Activated T-cell treated with anti-CD3 and anti-CD28 coated beads, Interleukin-2, amount 50 U/mL, for 72 hours (primary cell): ENCODE measurements at places on chromosomes 13 and 19.

- H3K4me1 ChIP-seq, result peaks cover 54% of the 10 kb centered on the region
- no peaks in the 10 kb centered on the region for H3K36me3 ChIP-seq
- H3K4me3 ChIP-seq, result peak overlapping the region; percentile 81
Measured at GRCh38 chr19:14433554-14434501, 722 bp downstream of the PKN1 start.

- H3K27ac ChIP-seq, result no peak overlapping the region
- no peak overlapping the region for H3K4me3 ChIP-seq
- H3K27me3 ChIP-seq, result peaks cover 12% of the 10 kb centered on the region
Measured at GRCh38 chr13:25214491-25215252, 42.6 kb upstream of the AMER2 start.

DNA sequence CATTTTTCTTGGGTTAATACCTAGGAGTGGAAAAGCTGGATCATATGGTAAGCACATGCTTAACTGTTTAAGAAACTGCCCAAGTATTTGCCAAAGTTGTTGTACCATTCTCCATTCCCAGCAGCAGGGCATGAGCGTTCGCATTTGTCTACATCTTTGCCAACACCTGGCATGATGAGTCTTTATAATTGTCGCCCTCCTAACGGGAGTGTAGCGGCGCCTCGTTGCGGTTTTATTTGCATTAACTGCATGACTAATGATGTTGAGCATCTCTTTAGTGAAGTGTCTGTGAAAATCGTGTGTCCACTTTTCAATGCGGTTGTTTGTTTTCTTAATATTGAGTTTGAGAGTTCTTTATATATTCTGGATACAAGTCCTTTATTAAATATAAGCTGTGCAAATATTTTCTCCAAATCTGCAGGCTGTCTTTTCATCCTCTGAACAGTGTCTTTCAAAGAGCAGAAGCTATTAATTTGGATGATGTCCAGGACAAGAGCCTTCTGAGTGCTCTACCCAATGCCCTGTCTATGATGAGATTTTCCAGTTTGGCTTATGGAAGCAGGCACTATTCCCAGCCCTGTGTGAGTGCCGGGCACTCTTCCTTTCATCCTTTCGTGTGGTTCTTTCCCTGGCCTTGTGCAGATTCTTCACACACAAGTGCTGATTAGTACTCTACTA, 202.0 kb downstream of the FOXO1 start:
- DNase-seq, result no peak
- no peaks in the 10 kb centered on the region for H3K4me1 ChIP-seq
- no peaks in the 10 kb centered on the region for H3K36me3 ChIP-seq
- H3K4me3 ChIP-seq, result no peak overlapping the region

GRCh38 chr13:48790966-48791365, 137.2 kb downstream of the CYSLTR2 start:
- DNase-seq, result no peak
- no peaks in the 10 kb centered on the region for H3K27me3 ChIP-seq
- no peak overlapping the region for H3K4me3 ChIP-seq
- H3K4me1 ChIP-seq, result peaks cover 6% of the 10 kb centered on the region

DNA sequence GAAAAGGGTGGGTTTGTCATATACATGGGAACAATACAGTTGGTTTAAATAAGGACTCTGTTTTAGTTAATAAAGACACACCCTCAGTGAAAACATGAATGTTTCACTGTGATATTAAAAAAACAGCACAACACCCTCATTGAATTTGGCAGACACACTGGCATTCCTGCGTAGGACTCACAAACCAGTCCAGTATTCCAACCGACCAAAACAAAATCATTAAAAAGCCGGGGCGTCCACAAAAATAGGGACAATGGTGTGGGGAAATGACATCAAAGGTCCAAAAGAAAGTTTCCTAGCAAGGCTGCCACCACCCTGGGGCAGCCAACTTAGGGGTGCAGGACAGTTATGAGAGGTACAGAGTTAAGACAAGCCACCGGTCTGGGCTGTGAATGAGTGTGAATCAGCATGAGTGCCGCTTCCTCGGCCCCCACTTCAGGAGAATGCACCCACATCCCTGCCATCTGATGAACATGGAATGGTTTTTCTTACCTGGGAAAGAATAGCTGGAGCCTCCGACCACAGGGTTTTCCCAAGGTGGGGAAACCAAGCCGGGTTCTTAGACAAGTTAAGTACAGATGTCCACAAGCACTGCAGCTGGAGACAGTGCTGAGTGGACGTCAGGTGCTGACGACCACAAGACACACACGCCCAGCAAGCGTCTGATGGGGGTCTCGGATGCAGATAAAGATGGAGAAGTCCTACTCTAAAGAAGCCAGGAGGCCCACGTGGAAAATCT, 73.3 kb downstream of the KLF2 start:
- H3K4me3 ChIP-seq, result no peak overlapping the region
- no peak for DNase-seq
- H3K4me1 ChIP-seq, result peaks cover 9% of the 10 kb centered on the region
- no peaks in the 10 kb centered on the region for H3K27me3 ChIP-seq

DNA sequence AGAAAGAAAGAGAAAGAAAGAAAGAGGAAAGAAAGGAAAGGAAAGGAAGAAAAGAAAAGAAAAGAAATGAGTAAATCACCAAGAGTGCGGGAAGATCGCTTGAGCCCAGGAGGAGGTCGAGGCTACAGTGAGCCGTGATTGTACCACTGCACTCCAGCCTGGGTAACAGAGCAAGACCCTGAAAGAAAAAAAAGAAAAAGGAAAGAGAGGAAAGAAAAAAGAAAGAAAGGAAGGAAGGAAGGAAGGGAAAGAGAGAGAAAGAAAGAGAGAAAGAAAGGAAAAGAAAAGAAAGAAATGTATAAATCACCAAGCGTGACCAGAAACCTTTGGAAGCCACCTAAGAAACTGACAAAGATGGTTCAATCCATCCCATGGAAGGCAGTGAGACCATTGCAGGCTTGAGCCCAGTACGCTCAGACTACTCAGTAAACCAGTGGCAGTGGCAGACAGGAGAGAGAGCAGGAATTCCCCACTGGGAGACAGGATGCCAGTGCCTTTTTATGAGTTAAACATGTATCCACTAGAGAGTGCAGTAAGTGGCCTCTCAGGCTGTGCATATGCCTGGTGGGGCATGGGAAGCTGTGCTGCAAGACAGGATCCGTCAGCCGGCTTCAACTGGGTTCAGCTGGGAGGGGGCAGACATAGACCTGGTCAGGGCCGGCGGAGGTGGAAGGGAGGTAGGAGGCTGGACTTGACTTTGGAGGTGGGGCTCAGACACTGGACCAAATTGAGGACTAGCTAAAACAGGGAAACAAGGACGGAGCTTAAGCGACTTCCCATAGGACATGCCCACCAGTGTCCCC, 4.8 kb downstream of the GPR42 start:
- H3K36me3 ChIP-seq, result peaks cover 3% of the 10 kb centered on the region
- peaks cover 39% of the 10 kb centered on the region for H3K27me3 ChIP-seq
- no peak for DNase-seq
- H3K4me3 ChIP-seq, result no peak overlapping the region
- peaks cover 26% of the 10 kb centered on the region for H3K4me1 ChIP-seq
- H3K27ac ChIP-seq, result peak overlapping the region; percentile 97

DNA sequence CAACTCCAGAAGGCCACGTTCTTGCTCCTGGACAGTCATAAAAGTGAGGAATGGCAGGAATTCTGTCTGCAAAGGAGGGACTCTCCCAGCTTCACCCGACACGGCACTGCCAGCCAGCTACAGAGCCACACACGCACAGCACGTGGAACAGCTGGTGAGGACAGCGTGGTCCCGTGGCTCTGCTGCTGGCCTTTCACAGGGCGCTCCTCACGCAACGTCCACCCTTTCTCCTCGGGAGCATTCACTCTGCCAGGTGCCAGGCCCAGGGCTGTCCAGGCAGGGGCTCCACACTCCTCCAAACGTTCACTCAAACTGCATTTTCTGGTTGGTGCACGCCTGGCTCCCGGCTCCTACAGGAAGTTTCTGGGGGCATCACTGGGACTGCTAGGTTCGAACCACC, 14.4 kb downstream of the GRTP1 start:
- no peak for DNase-seq
- no peaks in the 10 kb centered on the region for H3K27me3 ChIP-seq
- H3K4me1 ChIP-seq, result no peaks in the 10 kb centered on the region
- no peak overlapping the region for H3K4me3 ChIP-seq
- no peak overlapping the region for H3K27ac ChIP-seq
- peaks cover 3% of the 10 kb centered on the region for H3K36me3 ChIP-seq

- H3K27ac ChIP-seq, result no peak overlapping the region
- H3K36me3 ChIP-seq, result no peaks in the 10 kb centered on the region
- H3K4me1 ChIP-seq, result peaks cover 13% of the 10 kb centered on the region
- no peak overlapping the region for H3K4me3 ChIP-seq
Measured at GRCh38 chr19:31372246-31372781, 23.1 kb upstream of the TSHZ3 start.

DNA sequence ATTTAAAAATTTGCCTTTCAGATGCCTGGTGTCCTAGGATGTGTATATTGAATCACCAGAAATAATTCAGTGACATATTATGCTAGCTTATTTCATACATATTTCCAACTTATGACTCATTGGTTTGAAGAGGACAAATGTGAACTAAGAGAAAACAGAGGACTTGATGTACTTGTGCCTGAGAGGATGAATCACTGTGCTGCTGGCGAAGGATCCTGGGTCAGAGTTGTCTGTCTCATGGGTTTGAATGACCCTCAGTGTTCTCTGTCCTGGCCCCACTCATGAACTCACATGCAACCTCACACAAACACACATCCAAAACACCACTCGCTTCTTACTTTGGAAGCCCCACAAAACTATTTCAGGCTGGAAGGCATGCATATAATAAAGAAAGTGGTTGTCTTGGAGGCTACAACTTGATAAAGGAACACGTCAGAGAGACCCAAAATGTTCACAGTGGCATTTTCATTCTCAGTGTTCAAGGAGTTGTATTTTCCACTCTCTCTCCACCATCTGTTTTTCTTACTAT, 129.0 kb upstream of the SPRY2 start:
- H3K4me3 ChIP-seq, result no peak overlapping the region
- no peak overlapping the region for H3K27ac ChIP-seq
- H3K27me3 ChIP-seq, result no peaks in the 10 kb centered on the region
- DNase-seq, result no peak
- H3K36me3 ChIP-seq, result no peaks in the 10 kb centered on the region

- peaks cover 50% of the 10 kb centered on the region for H3K4me1 ChIP-seq
- no peaks in the 10 kb centered on the region for H3K36me3 ChIP-seq
- H3K27me3 ChIP-seq, result no peaks in the 10 kb centered on the region
- peak overlapping the region; percentile 75 for H3K27ac ChIP-seq
Measured at GRCh38 chr19:12779162-12779993, 4.0 kb upstream of the HOOK2 start.

DNA sequence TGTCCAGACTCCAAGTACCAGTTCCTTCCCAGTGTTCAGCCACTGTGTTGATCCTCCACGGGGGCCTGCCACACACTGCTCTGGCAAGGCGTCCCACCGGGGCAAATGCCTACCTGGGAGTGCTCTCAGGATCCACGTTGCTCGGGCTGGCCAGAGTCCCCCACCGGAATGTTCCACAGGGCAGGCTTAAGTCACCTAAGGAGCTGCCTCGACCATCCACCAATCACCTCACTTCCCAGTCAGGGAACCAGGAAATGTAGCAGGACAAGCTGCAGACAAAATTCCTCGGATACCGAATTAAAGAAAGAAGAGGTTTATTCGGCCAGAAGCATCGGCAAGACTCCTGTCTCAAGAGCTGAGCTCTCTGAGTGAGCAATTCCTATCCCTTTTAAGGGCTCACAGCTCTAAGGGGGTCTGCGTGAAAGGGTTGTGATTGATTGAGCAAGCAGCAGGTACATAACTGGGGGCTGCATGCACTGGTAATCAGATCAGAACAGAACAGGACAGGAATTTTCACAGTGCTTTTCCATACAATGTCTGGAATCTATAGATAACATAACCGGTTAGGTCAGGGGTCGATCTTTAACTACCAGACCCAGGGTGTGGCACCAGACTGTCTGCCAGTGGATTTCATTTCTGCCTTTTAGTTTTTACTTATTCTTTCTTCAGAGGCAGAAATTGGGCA, 56.9 kb upstream of the EDNRB start:
- H3K27ac ChIP-seq, result no peak overlapping the region
- no peak for DNase-seq

DNA sequence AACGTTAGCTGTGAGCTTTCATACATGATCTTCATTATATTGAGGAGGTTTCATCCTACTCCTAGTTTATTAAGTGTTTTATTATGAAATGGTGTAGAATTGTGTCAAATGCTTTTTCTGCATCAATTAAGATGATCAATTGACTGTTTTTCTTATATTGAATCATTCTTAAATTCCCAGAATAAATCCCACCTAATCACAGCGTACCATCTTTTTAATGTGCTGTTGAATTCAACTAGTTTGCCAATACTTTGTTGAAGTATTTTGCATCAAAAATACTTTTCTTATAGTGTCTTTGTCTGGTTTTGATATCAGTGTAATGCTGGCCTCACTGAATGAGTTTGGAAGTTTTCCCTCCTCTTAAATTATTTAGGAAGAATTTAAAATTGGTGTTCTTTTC, 138.6 kb upstream of the SGCG start:
- no peak overlapping the region for H3K27ac ChIP-seq
- no peak for DNase-seq
- H3K27me3 ChIP-seq, result no peaks in the 10 kb centered on the region
- no peak overlapping the region for H3K4me3 ChIP-seq
- H3K36me3 ChIP-seq, result no peaks in the 10 kb centered on the region

GRCh38 chr13:46782691-46783090, 14.3 kb downstream of the ESD start:
- no peak overlapping the region for H3K4me3 ChIP-seq
- H3K4me1 ChIP-seq, result no peaks in the 10 kb centered on the region
- H3K27ac ChIP-seq, result no peak overlapping the region
- peaks cover 2% of the 10 kb centered on the region for H3K36me3 ChIP-seq

DNA sequence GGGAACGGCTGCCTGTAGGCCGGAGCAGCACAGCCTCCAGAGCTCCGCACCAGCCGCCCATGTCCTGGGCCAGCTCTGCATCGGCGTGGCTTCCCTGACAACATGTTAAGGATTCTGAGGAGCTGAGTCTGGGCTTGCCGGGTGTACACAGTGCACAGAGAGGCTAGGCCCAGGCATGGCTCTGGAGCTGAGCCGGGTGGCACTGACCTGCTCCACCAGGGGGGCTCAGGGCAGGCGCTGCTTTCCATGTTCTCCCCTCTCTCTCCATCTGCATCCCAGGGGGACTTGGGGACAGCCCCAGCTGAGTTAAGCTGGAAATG, 31.6 kb downstream of the AP1M1 start:
- peaks cover 6% of the 10 kb centered on the region for H3K36me3 ChIP-seq
- no peak overlapping the region for H3K4me3 ChIP-seq
- DNase-seq, result no peak
- no peaks in the 10 kb centered on the region for H3K4me1 ChIP-seq

GRCh38 chr19:47697863-47698609, 15.2 kb upstream of the EHD2 start:
- no peaks in the 10 kb centered on the region for H3K27me3 ChIP-seq
- H3K36me3 ChIP-seq, result peaks cover 1% of the 10 kb centered on the region

DNA sequence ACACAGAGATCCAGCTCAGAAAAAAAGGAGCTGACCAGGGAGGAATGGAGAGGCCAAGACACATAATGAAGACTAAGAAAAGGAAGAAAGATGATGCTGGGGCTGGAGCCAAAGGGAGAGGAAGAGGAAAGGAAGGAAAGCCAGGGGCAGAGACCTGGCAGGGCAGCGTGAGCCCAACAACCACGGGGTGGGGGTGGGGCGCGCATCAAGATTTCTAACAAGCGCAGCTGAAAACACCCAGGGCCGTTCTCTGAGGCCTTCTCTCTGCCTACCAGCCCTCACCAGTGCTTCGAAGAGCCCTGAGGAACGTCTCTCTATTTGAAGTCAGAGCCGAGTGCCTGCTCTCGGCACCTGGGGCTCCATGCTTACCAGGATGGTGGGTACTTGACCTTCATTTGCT, 23.6 kb upstream of the POU2F2 start:
- no peak overlapping the region for H3K4me3 ChIP-seq
- H3K4me1 ChIP-seq, result peaks cover 15% of the 10 kb centered on the region
- H3K27ac ChIP-seq, result no peak overlapping the region
- H3K36me3 ChIP-seq, result no peaks in the 10 kb centered on the region
- H3K27me3 ChIP-seq, result peaks cover 16% of the 10 kb centered on the region

GRCh38 chr13:54934121-54934520, 1905.5 kb downstream of the OLFM4 start:
- no peak for DNase-seq
- H3K27ac ChIP-seq, result no peak overlapping the region
- no peaks in the 10 kb centered on the region for H3K36me3 ChIP-seq
- no peaks in the 10 kb centered on the region for H3K27me3 ChIP-seq
